ENCODE measurements at places on chromosomes 2 and 18.

GRCh38 chr2:210818473-210818872 lies 262.1 kb downstream of the CPS1 start:
- no peak for DNase-seq

DNA sequence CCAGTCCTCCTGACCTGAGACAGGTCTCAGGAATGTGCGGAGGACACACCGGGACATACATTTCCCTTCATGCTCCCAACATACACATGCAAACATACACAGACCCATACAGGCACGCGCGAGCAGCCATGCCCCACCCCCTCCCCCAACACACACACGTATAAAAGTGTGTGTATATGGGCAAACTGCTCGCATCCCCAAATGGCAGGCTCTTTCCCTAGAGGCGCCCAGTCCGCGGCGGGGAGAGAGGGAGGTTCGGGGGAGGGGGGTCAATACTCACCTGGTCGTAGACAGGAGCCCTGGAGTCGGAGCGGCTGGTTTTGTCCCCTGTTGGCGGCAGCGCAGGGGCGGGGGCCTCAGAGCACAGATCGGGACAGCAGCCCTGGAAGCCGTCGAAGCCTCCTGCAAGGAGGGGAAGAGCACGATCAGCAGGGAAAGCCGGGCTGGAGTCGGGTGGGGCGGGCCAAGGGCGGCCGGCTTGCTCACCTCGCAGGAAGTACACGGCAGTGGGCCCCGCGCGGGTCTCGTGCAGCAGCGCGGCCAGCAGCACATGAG lies 682 bp downstream of the DUSP2 start:
- DNase-seq: no peak

DNA sequence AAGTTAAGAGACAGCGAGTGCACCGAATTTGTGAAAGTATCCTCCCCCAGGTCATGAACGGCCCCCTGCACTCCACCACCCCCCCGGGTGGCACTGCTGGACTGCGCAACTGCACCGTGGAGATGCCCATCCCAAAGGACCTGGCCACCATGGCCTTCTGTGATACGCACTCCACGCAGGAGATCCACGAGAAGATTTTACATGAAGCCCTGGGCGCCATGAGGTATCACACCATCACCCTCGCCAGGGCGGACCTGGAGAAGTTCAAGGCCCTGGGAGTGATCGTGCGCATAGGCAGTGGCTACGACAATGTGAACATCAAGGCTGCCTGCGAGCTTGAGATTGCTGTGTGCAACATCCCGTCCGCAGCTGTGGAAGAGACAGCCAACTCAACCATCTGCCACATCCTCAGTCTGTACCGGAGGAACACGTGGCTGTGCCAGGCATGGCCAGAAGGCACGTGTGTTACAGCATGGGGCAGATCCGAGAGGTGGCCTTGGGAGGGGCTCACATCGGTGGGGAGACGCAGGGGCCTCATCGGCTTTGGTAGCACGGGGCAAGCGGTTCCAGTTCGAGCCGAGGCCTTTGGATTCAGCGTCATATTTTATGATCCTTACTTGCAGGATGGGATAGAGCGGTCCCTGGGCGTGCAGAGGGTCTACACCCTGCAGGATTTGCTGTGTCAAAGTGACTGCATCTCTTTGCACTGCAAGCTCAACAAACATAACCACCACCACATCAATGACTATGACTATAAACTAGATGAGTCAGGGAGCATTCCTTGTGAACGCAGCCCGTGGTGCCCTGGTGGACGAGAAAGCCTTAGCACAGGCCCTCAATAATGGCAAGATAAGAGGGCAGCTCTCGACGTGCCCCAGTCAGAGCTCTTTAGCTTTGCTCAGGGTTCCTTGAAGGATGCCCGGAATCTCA lies 290.8 kb upstream of the MC4R start:
- no peak for DNase-seq

DNA sequence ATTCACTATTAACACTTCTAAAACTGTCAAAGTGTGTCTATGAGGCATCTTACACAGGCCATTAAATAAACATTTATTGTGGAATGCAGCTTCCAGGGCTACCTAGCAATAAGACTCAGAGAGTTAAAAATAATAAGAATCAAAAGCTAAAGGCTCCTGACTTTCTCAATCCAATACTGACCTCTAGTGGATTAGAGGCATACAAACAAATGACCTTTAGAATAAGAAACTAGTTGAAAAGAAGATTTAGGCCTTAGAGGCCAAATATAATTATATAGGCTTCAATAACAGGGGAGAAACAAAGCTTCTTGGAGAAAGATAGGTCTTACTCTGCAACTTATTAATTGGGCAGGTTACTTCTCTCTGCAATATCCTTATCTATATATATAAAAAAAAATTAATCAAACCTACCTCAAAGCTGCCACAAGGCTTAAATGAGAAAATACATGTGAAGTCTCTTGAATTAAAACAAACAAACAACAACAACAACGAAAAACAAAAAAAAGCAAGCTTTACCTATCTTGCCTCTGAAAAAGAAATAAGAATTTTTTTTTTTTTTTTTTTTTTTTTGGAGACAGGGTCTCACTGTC lies 246.1 kb downstream of the EXOC6B start:
- DNase-seq: no peak

GRCh38 chr2:193806088-193806774 lies 1611.5 kb upstream of the TMEFF2 start:
- no peak for DNase-seq

DNA sequence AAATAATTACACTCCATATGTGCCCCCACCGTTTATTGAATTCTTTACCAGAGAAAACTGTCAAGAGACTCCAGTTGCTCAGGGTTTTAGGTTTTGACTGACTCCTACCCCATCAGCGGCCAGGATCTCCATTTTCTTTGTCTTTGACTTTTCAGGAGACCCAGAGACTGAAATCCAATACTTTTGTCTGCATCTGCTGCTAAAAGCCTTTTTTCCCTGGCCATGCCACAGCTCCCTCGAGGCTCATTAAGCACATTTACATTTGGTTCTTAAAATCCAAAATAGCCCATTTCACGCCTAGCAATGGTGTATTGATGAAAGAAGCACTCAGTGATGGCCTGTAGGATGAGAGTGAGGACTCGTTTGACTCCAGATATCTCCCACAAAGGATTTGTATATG lies 332.6 kb upstream of the ACVR2A start:
- DNase-seq: no peak

- DNase-seq: no peak
Observed at GRCh38 chr2:73283545-73284295, 558 bp downstream of the FBXO41 start.

DNA sequence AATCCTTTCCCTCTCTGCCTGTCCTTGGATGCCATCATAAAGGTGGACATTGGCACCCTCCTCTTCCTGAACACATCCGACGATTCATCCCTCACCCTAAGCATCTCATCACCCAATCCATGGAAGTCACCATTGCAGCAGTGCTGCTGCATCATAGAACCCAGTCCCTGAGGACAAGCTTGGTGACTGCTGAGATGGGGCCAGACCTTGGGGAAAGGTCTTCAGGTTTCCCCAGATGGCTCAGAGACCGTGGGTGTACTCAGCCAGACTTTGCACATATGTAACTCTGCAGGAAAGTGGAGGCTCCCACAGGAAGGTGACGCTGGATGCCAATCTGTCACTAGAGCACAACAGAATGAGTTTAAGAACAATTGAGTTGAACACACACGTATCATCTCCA lies 202.2 kb downstream of the SOX11 start:
- DNase-seq: peak; percentile 10

DNA sequence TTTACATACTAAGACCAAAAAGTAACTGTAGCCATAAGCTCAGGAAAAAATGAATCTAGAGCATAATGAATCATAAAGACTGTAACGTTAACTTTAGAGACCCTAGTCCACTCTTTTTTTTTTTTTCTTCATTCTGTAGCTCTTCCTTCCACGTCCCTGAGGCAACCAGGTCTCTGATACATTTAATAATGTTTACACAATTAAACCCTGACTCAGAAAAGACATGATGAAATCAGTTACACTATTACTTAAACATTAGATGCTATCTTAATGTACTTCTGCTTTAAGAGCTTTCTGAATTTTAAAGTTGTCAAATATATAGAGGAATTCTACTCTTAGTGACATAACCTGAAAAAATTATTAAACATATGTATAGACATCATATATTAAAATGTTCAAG lies 1121.5 kb upstream of the DDX18 start:
- DNase-seq: no peak

- DNase-seq: no peak
Observed at GRCh38 chr2:2892378-2892777, 485.2 kb downstream of the EIPR1 start.

DNA sequence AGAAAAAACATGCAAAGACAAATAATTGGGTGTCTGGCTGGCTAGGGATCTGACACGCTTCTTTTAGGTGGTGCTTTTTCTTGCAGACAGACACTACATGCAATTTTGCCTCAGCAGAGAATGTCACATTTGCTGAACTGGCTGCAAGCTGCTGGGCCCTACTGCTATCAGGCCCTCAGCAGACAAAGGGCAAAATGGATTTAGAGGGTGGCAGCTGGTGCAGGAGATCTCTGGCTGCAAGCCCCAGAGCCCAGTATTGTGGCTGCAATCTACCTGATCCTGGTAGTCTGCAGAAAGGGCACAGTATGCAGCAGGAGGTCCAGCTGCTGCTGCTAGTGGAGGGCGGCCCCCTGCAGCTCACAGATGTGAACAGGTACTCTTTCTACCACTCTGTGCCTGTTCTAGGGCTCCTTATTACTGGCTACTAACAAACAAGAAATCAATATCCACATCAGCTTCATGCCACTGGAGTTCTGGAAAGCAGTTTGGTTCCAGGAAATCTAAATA lies 796.7 kb upstream of the CELF4 start:
- no peak for DNase-seq

DNA sequence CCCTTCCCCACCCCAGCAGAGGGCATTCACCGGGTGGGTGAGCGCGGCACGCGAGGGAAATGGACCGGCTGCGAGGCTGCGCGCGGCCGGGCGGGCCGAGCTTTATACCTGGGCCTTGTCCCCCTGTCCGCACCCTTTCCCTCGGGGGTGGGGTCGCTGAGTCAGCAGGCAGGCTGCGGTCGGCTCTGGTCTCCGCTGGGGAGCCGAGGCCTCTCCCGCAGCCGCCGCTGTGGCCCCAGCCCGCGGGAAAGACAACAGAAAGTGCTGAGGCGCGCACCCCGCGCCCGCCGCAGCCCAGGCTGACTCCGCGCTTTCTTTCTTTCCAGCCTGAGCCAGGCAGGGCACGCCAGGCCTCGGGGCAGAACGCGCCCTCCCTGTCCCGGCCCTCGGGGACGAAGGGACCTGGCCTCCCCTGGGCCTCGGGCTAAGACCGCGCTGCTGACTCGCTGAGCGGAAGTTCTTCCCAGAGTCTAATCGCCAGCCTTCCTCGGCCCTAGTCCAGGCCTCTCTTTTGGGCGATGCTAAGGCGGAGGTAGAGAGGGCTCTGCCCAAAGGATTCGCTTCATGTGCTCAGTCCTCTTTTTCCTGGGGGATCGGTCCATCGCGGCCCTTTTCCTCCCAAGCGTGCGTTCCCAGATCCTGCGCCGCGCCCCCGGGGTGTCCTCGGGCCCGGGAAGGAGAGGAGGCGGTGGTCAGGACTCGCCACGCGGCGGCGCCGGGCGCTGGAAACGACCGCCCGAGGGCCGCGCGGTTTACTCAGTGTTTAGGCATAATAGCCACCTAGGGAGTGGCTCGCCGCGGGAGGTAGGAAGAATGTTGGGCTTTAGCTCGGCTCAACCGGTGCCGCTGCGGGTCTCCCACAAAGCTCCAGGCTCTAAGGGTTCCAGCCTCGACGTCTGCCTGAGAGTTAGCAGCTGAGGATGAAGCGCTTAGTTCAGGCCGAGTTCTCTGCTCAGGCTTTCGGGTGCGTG lies at the start of gene CRYBA2:
CRYBA2 (minus strand) TSS at position 78 of the 971 bp plus-strand sequence. CDS start 246 bp downstream, outside the sequence.
- no peak for DNase-seq

GRCh38 chr2:240932001-240932723 lies 26.0 kb downstream of the CROCC2 start:
- peak; percentile 17 for DNase-seq

DNA sequence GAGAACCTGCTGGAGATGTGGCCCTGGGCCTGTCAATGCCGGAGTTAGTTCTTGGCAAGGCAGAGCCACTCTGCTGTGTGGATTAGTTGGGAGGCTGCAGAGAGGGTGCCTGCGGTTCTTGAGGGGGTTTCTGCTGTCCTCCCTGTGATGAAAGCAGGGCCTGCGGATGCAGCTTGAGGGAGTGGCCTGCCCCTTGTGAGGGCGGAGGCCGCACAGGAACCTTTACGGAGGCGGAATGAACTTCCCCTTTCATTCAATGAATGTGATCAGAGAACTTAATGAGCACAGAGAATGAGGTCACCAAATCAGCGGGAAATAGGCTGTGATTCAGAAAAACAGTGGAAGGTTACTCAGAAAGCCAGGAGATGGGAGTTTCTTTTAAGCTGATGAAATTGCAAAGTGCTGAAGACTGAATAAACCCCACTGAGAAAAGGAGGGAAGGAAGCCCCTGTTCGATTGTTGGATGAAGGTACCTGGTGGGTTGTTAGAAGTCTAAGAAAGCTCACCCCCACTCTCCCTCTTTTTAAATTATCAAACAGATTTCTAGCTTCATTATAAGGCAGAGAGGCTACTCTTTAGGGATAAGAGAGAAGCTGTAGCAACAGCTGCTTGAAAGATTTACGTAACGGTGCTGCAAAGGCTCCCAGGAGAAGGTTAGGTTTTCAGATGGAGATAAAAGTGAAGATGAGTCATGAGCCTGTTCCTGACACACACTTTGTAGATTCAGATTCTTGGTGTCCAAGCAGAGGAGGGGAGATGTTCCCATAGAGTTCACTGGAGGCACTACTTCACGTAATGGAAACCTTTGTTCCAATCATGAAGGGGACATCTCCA lies 47.4 kb downstream of the VWA3B start:
- peak; percentile 61 for DNase-seq

- no peak for DNase-seq
Observed at GRCh38 chr2:210477496-210477895, 937 bp upstream of the LANCL1 start.

DNA sequence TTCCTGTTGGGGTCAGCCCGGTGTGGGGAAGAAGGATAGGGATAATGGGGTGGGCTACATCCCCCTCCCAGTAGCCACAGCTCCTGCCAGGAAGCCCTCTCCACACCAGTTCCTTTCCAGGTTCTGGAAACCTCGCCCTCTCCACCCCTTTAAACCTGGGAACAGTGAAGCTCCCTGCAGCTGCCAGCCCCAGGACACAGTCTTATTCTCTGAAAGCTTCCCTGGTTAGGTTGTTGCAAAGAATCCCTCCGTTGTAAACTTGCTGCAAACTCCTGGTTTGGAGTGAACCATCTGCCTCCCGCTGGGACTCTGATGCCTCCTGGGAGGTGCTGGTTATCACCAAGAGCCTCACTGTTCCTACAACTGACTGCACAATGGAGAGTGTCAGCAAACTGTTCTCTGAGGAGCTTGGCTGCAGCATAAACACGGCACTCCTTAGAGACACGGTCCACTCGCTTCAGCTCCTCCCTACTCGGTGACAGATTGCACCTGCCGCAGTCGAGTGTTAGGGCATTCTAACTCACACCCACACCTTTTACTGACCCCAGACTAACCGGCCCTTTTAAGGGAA lies 261.8 kb upstream of the RAB6C start:
- DNase-seq: peak; percentile 53

- DNase-seq: no peak
Observed at GRCh38 chr2:60366135-60366712, 187.2 kb downstream of the BCL11A start.

Measured in stomach (tissue), 19 donors.